Coronary artery (tissue), 2 donors: ENCODE measurements at places on chromosomes 3 and 15.

GRCh38 chr3:27044931-27045481 lies 324.2 kb downstream of the NEK10 start:
- DNase-seq, result no peak

- DNase-seq, result no peak
These were observed 519.4 kb downstream of the SHQ1 start for GRCh38 chr3:72328755-72329277.

DNA sequence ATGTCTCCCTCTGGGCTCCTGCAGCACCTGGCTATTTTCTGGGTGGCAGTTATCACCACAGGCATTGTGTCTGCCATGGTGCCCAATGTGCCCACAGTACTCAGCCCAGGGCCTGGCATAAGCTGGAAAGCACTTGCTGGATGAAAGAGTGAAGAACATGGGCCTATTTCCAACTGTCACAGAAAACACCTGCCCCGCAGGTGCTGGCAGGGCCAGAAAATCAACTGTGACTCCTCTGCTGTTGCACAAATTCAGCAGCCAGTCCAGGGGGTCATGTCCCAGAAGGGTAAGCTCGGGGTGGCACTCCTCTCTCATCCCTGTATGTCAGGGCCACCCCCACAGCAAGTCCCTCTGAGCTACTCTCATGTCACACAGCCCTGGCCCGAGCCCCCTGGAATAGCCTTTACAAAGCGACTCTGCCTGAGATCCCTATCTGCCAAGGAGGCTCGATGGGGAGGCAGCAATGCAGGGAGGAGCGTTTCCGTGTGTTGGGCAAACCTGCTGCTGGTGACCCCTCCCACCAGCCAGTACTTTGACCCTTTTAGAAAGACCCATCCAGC lies 16.9 kb downstream of the ITIH3 start:
- no peak for DNase-seq

DNA sequence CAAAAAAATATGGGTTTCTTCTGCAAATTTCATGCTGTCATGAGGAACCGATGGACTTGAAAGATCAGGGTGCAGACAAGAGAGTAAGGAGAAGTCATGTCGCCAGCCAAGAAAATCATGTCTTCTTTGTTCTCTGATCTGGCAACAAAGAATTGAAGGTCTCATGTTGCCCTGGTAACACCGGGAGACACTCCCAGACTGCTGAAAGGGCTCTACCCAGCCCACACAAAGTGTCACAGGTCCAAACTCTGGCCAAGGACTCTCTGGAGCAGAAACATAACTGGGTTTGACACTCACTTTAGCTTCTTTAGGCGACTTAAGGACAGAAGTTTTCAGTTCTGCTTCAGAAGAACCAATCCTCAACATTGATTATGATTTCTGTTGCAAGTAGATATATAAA lies 42.9 kb downstream of the SIDT1 start:
- no peak for DNase-seq

DNA sequence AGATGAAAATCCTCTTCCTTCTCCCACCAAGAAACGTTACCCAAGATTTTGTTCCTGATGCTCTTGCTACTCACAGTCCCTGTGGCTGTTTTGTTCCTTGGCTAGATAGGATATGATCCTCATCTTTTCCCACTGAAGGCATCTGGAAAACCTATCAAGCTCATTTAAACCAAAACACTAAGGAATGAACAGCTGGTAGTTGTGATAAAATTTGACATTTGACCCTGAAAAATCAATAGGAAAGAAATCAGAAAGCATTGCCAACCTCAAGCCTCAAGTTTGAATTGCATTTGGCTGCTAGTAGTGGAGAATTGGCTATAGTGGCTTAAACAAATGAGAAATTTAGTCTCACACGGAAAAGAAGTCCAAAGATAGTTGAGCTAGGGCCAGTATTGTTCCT lies 170.6 kb upstream of the CHRM5 start:
- no peak for DNase-seq

GRCh38 chr15:92132982-92133755 lies 260.5 kb upstream of the ST8SIA2 start:
- DNase-seq, result no peak

- no peak for DNase-seq
These were observed 19.6 kb downstream of the CYP11A1 start for GRCh38 chr15:74347757-74348250.

GRCh38 chr15:100337096-100338044 lies 4.4 kb downstream of the ADAMTS17 start:
- no peak for DNase-seq

DNA sequence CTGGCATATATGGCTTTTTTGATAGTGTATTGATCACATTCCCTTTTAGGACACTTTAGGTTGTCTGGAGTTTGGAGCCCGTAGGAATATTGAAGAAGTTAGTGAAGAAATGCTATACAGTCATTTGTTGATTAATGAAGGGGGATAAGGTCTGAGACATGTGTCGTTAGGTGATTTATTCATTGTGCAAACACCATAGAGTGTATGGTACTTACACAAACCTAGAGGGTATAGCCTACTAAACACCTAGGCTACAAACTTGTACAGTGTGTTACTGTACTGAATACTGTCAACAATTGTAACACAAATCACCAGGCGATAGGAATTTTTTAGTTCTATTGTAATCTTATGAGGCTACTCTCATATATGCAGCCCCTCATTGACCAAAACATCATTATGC lies 3.3 kb downstream of the TPM1 start:
- DNase-seq, result no peak

GRCh38 chr3:53936347-53936746 lies 44.7 kb upstream of the SELENOK start:
- DNase-seq, result no peak

- no peak for DNase-seq
These were observed 34.6 kb downstream of the TNFAIP8L3 start for GRCh38 chr15:51060030-51060673.

DNA sequence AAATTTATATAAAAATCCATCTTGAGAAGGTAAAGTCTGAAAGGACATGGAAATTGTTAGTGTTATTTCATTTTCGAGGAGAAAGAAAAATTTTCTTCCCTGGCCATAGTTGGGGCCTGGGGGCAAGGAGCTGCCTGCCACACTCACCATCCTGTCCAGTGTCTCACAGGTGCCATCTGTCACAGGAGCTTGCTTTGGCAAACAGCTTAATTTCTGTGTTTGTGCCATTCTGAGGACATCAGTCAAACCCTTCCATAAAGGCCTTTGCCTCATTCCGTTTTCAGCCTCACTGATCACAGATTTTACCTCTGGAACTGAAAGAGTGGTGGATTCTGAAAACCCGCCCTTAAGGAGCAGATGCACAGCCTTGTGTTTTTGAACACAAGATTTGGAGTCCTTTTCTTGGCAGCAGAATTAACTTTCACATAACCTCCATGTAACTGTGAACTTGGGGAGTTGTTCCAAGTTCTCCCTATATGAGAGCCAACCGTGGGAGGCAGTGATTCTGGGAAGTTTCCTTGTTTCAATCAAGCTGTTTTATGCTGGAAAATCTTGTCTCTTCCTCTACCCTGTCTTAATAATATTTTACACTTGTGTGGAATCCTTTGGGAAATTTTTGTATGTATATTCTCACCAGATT lies 254.7 kb downstream of the CACNA2D3 start:
- DNase-seq, result no peak

- no peak for DNase-seq
These were observed 512.1 kb downstream of the ROBO1 start for GRCh38 chr3:79255702-79256101.

DNA sequence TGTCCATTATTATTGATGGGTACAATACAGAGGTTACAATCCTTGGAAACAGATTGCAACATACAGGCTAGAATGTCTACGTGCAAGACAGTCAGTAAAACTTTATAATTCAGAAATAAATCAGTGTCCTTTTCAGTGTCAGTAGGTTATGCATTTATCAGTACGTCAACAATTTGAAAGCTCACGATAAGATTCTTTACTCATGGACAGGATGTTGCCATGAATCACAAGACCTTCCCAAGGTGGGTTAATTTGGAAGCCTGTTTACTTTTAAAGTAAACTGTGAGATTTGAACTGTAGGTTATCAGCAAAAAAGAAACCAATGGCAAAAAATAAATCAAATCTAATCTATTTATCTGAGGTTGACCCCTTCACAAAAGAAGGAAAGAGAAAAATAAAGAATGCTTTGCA lies 243.9 kb upstream of the AGTR1 start:
- DNase-seq, result no peak

- no peak for DNase-seq
These were observed 90.8 kb upstream of the CMC1 start for GRCh38 chr3:28150465-28151206.

- DNase-seq, result no peak
These were observed 20.3 kb upstream of the NECTIN3 start for GRCh38 chr3:111051354-111051753.

DNA sequence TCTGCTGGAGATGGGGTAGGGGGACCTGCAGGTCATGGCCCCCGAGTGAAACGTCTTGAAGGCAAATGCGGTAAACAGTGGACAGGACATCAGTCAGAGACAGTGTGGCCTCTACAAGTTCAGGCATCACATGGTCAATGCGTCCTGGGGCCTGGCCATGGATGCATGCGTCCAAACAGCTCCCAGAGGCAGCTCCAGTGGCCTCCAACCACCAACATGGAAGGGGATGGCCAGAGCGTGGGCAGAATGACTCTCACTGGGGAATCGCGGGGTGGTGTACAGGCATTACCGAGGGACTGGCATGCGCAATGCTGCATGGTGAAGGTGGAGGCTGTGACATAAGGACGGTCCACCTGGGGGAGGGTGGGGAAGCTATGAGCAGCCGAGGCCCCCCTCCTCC lies 35.6 kb upstream of the IQSEC1 start:
- peak; percentile 40 for DNase-seq

DNA sequence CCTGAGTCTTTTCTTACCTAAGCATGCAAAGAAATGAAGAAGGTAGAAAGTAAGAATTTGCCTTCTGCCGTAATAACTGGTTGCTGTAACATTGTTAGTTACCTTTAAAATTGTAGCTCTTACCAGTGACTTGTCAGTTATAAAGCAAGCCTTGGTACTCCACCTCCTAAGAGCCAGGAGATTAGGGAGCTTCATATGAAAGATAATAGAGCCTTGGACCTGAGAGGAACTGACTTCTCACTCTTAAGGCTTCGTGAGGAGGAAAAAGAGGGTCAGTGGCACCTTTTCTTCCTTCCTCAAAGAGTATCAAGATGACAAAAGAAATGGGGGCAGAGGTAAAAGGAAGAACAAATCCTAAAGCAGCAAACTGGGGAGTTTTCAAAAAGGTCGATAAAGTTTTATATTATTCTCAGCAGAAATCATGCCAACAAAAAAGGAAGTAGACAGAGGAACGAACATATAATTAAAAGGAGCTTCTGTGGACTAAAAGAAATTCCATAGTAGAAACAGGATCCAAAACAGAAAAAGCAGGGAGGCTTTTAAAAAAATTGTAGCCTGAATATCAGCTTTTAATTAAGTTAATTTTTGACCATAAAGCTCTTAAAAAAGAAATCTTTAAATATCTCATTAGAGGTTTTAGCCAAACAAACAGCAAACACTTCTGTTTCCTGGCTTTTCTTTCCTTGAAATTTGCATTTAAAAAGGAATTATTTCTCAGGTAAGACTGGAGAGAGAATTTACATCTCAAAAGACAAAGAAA lies 847.1 kb upstream of the ALCAM start:
- no peak for DNase-seq

DNA sequence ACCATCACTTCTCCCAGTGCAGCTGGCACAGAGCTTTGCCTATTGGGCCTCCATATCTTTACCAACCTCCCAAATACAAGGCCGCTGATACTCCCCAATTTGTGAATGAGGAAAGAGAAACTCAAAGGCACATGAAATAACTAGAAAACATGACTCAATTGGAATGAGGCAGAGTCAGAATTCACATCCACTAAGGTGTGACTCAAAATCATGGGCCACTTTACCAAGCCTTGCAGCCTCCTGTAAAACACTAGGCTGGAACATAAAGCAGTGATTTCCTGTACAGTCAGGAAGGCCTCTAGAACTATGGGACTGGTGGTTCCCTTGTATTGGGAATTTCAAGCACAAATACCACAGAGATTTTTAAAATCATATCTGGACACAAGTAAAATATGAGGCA lies 128.6 kb downstream of the DCLK3 start:
- no peak for DNase-seq

- DNase-seq, result no peak
These were observed 46.5 kb downstream of the RASGRP1 start for GRCh38 chr15:38518084-38518483.

GRCh38 chr15:33278816-33279612 lies 31.8 kb upstream of the RYR3 start:
- DNase-seq, result no peak

DNA sequence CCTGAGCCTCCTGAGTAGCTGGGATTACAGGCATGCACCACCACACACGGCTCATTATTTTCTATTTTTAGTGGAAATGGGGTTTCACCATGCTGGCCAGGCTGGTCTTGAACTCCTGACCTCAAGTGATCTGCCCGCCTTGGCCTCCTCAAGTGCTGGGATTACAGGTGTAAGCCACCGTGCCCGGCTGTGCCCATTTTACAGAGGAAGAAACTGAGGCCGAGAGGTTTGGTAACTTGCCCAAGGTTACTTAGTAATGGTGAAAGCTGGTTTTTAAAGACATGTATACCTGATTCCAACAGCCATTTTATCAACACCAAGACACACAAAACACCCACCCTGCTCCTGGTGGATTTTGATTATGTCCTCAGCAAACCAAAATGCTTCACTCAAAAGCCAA lies 128.7 kb downstream of the SNRK start:
- DNase-seq, result no peak

- DNase-seq, result no peak
These were observed 52.9 kb downstream of the RYK start for GRCh38 chr3:134197681-134198261.

DNA sequence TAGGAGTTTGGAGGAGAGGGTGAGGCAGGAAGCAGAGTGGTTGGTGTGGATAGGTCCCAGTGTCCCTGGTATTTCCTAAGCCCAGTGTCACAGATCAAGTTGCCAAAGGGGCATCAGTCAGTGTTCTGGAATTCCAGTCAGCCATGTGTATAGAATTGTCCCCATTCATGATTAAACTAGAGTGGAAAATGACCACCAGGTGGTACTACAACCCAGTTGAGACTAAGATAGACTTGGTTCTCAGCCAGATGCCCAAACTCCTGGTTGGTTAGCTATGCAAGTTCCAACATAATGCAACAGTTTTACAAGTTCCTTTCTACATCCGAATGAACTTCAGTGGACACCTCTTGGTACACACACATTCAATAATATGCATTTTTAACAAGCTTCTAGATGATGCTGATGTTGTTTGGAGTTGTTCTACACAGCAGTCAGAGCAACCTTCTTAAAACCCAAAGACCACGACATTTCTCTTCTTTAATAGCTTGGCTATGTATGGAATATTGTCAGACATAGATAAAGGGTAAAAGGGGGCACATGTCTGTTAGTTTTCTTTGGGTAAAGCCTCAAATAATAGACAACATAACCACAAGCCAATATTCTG lies 8.4 kb upstream of the ATR start:
- no peak for DNase-seq

- no peak for DNase-seq
These were observed 132.6 kb upstream of the COL8A1 start for GRCh38 chr3:99505646-99506269.

DNA sequence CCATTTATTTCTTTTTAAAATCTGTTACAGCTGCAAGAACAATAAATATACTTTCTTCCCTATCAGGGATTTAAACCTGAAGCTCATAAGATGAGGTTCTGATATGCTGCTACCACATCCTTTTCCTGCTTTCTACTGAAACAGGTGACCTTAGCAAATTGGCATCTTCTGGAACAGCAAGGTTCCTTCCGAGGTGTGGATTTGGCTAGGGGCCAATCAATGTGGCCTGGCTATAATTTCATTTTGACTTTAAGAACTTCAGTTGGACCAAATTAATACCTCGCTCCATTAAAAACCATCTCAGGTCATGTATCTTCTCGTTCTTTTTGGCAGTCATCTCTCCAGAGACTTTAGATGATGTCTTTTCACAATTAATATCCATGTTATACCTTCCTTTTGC lies 53.4 kb upstream of the C3orf80 start:
- no peak for DNase-seq
